ENCODE measurements at places on chromosomes 7 and 10.

- peak; percentile 4 for DNase-seq
Observed at GRCh38 chr10:124354411-124355382, 64.0 kb downstream of the OAT start.

DNA sequence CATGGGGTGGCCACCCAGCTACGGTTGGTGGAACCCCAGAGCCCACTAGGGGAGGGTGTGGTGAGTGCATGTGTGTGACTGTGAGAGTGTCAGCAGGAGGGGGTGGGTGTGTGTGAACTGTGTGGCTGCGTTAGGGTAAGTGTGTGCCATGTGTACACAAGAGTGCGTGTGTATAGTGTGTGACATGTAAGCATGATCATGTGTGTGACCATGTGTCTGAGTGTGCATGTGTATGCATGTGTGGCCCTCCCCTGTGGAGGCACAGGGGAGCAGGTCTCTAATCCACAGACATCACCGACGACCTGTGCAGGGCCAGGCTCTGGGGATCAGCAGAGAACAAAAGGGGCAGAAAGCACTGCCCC is 3.5 kb upstream of the CFAP46 start:
- no peak for DNase-seq

- no peak for DNase-seq
Observed at GRCh38 chr10:87675396-87676376, 16.0 kb downstream of the PAPSS2 start.

DNA sequence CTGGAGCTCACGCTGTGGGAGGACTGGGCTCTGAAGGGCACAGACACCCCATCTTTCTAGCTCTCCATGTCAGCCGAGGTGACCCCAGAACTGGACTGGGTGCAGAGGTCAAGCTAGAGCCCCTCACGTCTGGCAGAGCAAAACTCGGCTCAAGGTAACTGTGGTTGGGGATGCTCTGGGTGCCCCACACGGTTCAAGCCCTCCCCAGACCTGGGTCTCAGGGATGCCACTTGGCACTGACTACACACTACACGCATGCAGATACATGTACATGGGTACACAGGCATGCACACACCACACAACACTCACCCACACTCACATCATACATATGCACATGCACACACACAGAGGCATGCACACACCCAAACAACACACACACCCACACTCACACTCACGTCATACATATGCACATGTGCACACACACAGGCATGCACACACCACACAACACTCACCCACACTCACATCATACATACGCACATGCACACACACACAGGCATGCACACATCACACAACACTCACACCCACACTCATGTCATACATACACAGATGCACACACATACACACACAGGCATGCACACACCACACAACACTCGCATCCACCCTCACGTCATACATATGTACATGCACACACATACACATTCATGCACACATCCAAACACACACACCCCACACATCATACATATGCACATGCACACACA is 219.3 kb downstream of the DNAJB6 start:
- DNase-seq, result no peak

DNA sequence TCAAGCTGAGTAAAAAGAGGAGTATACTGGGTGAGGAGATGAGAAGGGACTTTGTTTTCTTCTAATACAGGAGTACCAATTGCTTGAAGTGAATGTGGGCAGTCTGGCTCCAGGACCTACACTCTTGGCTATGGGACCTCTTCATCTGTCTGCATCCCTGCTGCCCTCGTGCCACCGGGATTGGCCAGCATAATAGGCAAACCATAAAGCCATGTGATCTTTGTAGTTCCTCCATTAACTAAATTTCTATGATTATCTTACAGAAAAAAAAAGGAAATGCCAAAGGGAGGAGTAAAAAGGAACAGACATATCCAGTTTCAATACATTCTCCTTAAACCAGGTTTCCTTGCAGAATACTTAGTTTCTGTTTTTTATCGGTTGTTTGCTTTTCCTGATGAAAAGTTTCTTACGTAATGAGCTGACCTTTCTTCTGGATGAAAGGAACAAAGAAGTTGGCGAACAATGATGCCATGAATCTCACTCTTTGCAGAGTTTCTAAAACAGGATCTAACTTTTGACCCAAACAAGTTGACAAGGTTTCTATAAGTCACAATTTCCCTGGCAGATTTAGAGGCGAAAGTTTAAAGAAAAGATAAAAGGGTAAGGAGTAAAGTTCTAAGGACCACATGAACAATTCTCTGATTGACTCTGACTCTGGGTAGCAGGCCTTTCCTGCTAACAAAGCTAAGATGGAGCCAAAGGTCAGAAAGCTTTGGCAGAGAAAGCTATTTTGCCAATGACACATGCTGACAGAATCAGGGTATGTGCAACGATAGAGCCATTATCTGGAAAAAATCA is 54.1 kb downstream of the LAMB1 start:
- DNase-seq, result no peak

GRCh38 chr7:133040178-133040577 is 41.7 kb downstream of the CHCHD3 start:
- DNase-seq, result no peak

- no peak for DNase-seq
Observed at GRCh38 chr7:155962191-155962967, 150.1 kb upstream of the SHH start.

GRCh38 chr10:120586471-120586872 is 129.4 kb downstream of the PLPP4 start:
- DNase-seq, result no peak

- no peak for DNase-seq
Observed at GRCh38 chr7:54749200-54749599, 9.8 kb downstream of the SEC61G start.

DNA sequence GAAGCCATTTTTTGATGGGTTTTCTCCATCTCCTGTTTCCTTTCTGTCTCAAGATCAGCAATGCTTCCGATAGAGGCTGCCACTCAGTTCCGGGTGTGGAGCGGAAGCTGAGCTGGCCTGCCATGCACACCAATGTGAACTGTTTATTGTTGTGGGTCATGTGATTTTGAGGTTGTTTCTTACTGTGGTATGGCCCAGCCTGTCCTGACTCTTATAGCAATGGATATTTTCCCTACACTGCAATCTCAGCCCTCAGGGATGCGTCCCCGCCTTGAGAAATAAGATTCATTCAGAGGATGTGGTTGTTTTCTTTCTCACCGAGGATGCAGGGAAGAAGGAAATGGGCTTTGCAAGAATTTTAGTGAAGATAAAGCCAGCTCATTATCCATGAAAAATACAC is 134.7 kb downstream of the PFKFB3 start:
- DNase-seq, result no peak

GRCh38 chr7:30330134-30331111 is 46.0 kb downstream of the ZNRF2 start:
- no peak for DNase-seq

DNA sequence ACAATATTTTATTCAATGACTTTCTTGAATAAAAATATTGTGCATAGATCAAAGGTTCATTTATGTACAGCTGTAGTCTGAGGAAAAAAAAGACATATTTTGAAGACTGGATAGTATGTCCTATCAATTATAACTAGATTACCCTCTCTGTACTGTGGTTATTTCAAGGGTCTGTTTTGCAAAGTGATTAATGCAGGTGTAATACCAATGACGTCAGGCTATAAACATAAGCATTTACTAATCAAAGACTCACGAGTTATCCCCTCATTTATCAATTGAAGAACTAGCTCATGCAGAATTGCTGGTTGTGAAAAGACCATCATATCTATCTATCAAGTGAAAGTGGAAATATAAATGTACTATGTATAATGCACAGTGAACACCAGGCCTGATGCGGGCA is 213.6 kb upstream of the HGF start:
- no peak for DNase-seq

- no peak for DNase-seq
Observed at GRCh38 chr7:11760372-11760771, 71.6 kb downstream of the THSD7A start.

- DNase-seq, result peak; percentile 87
Observed at GRCh38 chr10:72340510-72341261, 14.0 kb downstream of the DNAJB12 start.

DNA sequence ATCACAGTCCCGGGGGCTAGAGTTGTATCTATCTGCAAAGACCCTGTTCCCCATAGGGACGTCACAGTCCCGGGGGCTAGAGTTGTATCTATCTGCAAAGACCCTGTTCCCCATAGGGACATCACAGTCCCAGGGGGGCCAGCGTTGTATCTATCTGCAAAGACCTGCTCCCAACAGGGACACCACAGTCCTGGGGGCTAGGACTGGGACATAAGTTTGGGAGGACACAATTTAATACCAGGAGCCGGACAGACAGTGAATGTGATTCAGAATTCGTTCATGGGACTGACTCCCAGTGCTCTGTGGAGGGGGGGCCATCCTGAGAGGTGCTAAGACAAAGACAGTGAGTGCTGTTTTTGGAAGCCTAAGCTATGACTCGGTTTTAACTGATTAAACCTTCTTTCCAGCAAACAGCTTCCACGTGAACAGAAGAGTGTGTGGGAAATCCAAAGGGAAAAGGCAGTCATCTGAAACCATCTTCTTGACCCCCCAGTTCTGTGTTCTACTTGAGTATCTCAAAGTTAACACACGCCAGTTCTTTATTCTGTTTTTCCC is 153.0 kb downstream of the DIP2C start:
- DNase-seq, result no peak

DNA sequence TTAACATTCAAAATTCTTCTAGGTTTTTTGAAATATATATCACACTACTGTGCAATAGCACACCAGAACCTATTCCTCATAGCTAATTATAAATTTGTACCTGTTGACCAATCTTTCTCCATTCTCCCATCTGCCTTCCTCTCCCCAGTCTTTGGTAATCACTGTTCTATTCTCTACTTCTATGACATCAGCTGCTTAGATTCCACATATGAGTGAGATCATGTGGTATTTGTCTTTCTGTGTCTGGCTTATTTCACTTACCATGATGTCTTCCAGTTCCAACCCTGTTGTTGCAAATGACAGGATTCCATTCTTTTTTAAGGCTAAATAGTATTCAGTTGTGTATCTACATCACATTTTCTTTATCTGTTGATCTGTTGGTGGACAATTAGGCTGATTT is 54.4 kb upstream of the CCDC6 start:
- no peak for DNase-seq

GRCh38 chr7:128037880-128038619 is 6.8 kb upstream of the LRRC4 start:
- no peak for DNase-seq

DNA sequence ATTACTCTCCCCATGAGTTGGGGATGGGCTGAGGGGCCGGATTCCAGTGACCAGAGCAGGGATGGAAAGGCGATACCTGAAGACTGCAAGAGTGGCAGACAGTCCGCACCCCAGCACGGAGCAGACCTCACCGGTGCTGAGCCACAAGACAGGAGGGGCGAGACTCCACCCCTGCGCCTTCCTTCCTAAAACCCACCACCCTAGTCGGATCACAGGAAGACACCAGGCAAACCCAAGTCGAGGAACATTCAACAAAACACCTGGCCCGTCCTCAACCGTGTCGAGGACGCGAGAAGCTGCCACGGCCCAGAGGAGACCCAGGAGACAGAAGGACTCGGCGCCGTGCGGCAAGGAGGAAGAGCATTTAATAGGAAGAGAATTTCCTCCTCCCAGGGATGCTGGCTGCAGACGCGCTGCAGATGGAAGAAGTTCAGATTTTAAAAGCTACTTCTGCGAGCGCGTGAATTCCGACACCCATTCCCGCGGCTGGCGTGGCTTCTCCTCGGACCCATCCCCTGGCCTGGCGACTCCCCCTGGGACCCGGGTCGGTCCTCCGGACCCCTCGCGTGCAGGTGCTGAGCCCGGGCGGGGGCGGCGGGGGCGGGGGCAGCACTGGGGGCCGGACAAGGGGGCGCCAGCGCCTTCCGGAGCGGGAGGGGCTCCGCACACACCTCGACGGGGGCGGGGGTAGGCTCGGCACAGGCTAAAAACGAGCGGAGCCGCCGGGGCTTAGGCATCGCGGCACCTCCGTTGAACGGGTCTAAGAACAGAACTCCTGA is 563 bp upstream of the UTF1 start:
- no peak for DNase-seq

- DNase-seq, result no peak
Observed at GRCh38 chr7:149304006-149304405, 42.0 kb downstream of the ZNF783 start.

DNA sequence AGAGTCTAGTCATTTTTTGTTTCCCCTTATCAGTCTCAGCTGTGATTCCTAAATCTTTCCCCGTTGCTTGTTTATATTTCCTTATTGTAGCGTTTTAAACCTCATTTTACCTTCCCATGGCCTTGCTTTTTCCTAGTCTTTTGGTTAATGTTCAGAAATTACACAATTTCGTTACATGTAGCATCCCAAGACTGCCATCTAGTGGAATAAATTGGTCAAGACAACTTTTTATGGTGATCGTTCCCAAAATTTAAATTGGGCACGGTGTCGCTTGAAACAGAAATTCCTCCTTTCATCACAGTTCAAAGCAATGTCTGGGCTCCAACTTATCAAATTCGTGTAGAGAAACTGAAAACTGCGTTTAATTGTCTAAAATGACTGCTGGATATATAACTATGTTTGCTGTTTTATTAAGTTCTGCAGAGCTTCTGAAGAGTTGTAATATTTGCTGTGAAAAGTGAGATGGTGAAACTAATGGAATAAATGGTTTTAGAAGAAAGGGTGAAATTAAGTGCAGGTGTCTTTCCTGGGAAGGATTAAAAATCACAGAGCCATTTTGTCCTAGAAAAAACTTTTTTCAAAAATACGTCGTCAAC is 370.2 kb downstream of the PHF14 start:
- peak; percentile 51 for DNase-seq

Data from erythroblast (primary cell).